Stimulated activated CD4-positive, alpha-beta T cell treated with anti-CD3 and anti-CD28 coated beads, Interleukin-2, amount 100 ng/mL, for 48 hours (primary cell): ENCODE measurements at places on chromosomes 4 and X.

- no peak for DNase-seq
Measured at GRCh38 chrX:120839491-120839890, 36.2 kb downstream of the CT47B1 start.

DNA sequence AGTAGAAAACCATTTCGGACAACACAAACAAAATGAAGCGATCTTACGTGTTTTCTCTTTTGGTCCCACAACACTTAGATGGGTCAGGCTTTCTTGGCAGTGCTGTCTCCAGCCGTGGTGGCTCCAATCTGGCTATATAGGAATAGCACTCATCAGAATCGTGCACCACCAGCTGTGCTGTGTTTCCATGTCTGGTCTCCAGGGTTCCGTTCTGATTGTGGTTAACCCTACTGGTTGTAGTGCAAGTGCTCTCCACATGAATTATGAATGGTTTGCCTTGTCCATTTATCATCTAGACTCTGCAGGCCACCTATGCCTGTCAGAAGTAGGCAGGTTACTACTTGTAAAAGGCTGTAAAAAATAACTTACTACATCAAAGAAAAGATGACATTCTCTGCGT is 536.3 kb downstream of the IQCM start:
- DNase-seq = no peak

- no peak for DNase-seq
Measured at GRCh38 chr4:8646296-8647093, 53.9 kb downstream of the CPZ start.

GRCh38 chrX:92209936-92210335 is 430.8 kb downstream of the PCDH11X start:
- DNase-seq = no peak

GRCh38 chr4:82610041-82610440 is 48.3 kb upstream of the TMEM150C start:
- no peak for DNase-seq

GRCh38 chrX:111352424-111352823 is 59.6 kb downstream of the DCX start:
- DNase-seq = no peak

DNA sequence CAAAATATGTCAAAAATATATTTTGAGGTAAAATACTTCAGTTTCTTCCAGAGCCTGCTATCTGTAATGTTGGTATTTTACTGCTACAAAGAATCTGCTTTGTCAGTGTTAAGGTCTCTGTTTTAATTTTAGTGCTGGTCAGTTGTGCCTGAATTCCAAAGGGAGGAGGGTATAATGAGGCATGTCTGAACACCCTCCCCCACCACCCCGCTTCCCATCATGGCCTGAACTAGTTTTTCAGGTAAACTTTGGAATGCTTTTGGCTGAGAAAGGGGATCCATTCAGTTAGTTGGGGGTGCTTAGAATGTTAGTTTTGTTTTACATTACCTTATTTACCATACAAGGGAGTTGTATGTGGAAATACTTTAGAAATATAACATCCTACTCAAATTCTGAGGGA is 158.5 kb downstream of the MID1IP1 start:
- DNase-seq = no peak
